ENCODE measurements at places on chromosomes 2 and 18. TPM values are rescaled to one million over a fixed set of nuclear protein-coding genes. Genes with fewer than 3 reads are reported as not detected.

- DNase-seq, result no peak
These were observed 125.8 kb downstream of the PTGR3 start for GRCh38 chr18:75083131-75083530.

Gene CBLN2
- polyA plus RNA-seq, result 0.02 TPM

Gene CD28
- not detected for polyA plus RNA-seq

GRCh38 chr2:18378020-18378653, 182.3 kb downstream of the RDH14 start:
- DNase-seq, result no peak

DNA sequence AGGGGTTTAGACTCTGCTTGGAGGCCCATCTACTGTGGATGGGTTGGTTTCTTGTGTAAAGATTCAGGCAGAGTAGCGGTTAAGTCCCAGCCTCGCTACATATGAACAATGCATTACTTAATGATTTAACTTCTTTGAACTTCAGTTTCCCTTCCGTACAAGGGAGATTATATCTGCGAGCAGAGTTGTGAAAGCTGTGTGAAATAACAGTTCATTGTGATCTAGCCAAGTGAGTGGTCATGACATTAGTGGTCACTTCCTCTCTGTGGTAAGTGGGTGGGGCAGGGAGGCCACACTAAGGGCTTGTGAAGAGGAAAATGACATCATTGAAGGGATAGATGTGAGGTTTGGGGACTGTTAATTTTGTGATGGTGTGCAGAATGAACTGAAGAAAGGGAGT, 14.1 kb upstream of the MEX3C start:
- DNase-seq, result no peak

GRCh38 chr2:72173640-72174321, 26.1 kb upstream of the CYP26B1 start:
- DNase-seq, result no peak

DNA sequence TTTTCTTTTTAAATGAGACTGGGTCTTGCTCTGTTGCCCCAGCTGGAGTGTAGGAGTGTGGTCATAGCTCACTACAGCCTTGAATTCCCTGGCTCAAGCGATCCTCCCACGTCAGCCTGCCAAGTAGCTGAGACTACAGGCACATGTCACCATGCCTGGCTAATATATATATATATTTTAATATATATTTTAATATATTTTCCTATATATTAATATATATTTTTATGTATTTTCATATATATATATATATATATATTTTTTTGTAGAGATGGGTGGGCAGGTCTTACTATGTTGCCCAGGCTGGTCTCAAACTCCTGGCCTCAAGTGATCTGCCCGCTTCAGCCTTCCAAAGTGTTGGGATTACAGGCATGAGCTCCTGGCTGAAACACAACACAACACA, 144.5 kb upstream of the GATA6 start:
- no peak for DNase-seq

DNA sequence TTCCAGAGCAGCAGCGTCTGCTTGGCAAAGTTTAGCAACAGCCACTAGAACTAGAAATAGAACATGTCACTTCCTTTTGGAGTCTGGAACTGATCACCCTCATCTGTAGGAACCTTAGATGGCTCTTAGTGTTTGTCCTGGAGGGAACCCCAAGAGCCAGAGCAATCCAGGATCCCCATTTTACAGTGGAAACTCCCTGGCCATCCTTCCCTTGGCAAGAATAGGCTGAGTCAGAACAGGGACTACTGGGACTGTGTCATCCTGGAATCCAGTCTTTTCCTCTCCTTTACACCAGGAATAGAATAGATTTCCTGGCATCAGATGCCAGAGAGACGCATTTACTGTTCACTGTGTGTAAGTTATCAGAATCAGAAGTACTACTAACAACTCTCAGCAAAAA, 33.2 kb upstream of the GRHL1 start:
- no peak for DNase-seq

Gene FAM237A
- not detected for polyA plus RNA-seq

DNA sequence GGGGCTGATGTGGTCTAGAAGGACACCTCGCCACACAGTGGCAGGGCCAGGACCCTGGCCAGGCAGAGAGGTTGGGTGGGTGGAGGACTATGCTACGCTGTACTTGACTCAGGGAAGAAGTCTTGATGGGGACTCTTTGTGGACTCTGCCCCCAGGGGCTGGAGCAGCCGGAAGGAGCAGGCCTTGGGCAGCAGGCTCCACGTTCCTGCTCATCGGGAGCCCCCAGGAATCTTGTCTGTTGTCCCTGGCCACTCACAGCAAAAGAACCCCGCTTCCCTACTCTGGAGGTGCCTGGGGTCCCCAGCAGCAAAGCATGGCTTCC, 79.0 kb downstream of the POLR1A start:
- no peak for DNase-seq

- DNase-seq, result no peak
These were observed 1.3 kb downstream of the SLC23A3 start for GRCh38 chr2:219168526-219168925.

DNA sequence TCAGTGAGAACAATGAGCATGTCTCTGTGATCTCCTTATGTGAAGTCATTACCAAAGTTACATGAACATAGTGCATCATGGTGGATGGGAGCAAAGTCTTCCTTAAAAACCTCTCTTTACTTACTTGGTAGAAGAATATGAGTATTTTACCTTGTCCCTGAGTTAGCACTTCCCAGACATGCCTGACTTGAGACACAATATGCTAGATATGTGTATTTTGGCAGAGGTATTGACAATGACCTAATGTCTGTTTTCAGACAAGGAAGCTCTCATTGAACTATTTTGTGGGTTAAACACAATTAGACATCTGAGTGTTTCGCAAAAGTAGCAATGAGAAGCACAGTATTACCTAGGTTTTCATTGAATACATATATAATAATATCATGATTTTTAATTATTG, 99.1 kb upstream of the MC4R start:
- no peak for DNase-seq

DNA sequence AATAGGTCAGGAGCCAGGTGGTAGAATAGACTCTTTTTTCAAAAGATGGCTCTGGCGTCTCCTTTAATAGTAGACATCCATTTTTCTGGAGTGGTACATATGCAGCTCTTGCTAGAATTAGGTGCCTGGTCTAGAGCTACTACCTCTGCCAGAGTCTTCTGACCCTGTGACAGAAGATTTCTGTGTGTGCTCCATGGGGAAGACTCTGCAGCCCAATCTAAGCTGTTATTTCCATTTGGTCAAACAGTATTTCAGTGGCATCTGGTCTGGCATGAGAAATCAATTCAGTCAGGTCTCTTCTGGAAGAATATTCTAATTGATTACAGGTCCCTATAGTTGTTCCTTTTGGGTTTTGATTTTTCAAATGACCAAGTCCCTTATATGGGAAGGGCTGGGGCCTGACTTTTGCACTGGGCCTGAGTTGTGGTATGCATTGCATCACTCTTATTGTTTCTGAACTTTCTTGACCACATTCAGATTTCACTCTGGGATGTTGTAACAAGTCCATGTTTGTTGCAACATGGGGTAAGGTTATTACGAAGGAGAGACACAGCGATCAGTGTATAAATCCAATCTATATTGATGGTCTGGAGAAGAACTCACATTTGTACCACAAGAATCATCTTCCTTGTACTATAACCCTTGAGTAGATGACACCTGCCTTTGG, 12.1 kb downstream of the MXD1 start:
- no peak for DNase-seq

Gene COL4A3
- not detected for polyA plus RNA-seq

Gene NOSTRIN
- polyA plus RNA-seq, result not detected

GRCh38 chr2:16208921-16209320, 268.6 kb downstream of the MYCN start:
- no peak for DNase-seq

DNA sequence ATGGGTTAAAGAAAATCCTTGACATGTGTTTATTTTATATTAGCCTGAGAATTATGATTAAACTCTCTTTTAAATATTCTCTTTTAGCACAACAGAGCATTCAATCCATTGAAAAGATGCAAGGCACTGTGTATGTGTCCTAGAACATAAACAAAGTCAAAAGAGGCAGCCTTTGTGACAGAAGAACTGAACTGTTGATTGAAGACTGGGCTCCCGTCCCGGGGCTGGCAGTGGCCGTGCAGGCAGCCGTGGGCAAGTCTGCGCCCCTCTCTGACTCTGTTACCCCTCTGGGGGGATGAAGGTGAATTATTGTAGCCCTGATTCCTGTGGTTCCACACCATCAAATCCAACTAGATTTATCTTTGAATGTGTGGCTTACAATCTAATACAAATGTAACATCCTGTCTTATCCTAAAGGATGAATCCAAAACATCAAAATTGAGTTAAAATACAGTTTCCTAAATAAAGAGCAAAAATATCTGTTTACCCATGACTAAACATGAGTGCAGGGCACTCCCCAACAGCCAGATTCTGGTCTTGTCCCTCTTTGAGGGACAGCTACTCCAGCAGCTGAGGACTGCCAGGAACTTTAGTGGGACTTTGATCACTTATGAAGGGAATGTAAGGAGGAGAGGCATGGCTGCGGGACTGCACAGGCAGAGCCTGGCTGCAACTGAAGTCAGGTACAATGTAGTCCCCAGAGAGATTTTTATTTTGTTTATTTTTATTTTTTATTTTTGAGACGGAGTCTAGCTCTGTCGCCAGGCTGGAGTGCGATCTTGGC, 37.3 kb upstream of the SH3BP4 start:
- no peak for DNase-seq

DNA sequence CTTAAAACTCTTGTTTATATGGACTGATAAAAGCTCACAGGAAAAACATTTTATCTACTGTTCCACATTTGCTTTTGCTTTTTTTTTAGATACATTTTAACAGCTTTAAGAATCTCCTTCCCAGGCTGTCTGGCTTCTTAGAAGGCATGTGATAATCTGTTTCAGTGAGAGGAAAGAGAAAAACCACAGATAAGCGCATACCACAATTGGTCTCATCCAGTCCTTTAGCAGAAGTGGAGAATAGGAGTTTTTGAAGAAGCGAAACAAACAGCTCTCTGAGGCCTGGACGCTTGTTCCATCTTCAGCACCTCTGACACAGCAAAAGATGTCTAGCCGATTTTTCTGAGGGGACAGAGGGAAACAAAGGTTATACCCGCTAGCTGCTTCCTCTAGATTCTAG, 37.6 kb downstream of the RMC1 start:
- no peak for DNase-seq

DNA sequence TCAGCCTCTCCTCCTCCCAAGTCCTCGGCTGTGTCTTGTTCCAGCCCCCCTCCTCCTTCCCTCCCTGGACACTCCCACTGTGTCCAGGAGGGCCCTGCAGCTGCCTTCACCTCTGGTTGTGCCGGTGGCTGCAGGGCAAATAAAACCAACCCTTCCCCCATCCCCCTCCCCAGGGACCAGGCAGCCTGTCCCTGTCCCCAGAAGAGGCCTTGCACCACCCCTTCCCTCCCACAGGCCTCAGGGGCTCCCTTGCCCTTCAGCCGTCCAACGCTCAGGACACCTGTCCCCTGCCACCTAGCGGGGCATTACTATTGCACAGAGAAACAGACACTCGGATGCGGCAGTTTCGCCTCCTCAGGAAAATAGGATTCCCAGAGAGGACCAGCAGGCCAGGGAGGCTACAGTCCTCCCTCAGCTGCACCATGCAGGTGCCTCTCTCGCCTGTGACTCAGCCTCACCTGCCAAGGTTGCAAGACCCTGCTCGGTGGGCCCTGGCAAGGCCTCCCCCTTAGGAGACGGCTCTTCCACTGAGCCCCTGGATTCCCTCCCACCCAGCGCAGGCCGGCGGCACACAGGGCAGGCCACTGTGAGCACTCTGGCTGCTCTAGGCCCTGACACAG, 5.5 kb upstream of the GPC1 start:
- DNase-seq, result no peak

- DNase-seq, result no peak
These were observed 151.9 kb downstream of the CERS6 start for GRCh38 chr2:168607992-168608391.

Gene LNPK
- 21.6 TPM for polyA plus RNA-seq

Gene G6PC2
- polyA plus RNA-seq, result not detected

Gene SLC5A7
- polyA plus RNA-seq, result not detected

DNA sequence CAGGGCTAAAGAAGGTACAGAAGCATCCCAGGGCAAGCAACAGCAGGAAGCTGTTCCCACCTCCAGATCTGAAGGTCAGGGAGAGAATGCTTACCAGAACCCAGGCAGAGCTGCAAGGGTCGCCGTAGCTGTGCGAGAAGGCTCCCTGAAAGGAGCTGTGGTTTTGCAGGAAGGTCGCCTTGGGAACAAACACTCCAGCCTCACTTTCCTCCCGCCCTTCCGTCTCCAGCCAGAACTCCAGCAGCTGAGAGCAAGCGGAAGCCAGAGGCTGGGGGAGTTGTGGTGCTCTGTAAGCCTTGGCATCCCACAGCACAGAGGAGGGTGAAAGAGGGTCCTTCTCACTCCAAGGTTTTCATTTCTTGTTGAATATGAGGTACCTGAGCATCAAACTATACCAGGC, 18.3 kb upstream of the ICOS start:
- no peak for DNase-seq

Gene KIF1A
- not detected for polyA plus RNA-seq

DNA sequence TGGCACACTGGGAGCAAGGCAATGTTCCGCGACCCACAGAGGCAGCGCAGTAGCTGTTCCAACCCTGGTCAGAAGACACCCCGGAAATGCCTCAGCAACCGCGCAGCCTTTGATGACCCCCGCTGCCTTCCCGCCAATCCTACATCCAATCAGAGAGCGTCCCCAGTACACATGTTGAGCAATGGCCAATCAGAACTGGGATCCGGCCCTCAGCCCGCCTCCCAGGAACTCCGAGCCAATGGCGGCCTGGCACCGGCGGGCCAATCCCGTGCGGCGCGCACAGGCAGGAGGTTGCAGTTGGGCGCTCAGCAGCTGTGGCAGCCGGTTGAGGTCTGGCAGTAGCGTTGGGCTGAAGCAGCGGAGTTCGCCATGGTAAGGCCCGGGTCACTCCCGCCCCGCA, at the start of gene TUBA3D:
TUBA3D (plus strand) TSS at position 289 of the 400 bp plus-strand sequence; CDS start at position 370, 81 bp downstream.
- no peak for DNase-seq

Data from AG04450 (cell line).